ENCODE measurements at places on chromosomes 12 and 14.

DNA sequence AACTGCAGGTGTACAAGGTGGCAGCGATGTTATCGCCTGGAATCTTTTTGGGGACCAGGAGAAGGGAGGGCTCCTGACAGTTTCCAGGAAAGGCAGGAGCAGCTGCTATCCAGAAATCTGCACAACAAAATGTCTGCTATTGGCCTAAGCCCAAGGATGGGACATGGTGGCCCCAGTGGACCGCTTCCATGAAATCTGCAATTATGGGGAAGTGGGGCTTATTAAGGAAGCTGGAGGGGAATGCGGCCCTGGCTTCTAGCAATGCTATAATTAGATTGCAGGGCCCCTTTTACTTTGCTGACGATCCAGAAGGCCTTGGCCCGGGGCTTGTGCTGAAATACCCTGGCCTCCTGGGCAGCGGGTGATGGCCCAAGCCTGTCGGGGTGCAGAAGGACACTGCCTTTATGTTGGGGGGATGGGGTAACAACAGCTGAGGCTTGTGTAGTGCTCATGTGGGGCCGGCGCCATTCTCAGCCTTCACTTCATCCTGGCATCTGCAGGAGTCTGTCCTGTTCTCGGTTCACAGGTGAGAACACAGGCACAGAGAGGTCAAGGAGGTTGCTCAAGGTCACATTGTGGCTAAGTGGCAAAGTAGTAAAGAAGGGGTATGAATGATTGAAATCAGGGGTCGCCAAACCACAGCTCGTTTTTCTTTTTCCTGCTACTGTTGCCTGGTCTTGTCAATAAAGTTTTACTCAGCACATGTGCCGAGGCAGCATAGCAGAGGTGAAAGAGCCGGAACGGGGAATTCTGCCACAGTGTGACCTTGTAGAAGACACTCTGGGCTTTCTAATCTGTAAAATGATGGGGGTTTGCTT, 153.5 kb downstream of the RBM19 start:
- no peak for DNase-seq

DNA sequence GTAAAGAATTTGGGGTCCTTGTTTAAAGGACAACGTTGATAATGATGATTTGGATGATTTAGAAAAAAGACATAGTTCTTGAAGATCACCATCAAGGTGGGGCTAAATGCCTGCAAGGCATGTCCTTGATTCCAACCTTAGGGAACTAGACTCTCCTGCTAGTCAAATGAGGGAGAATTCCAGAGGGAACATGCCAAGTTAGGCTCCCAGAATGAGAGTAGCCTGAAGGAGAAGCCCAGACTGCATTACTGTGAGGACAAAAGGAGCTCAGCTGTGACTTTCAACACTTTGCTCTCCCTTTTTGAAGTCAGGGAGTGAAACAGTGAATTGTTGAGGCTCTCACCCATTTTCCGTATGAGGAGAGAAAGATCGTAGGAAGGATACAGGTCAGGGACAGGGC, 95.2 kb upstream of the TBX3 start:
- DNase-seq = no peak

DNA sequence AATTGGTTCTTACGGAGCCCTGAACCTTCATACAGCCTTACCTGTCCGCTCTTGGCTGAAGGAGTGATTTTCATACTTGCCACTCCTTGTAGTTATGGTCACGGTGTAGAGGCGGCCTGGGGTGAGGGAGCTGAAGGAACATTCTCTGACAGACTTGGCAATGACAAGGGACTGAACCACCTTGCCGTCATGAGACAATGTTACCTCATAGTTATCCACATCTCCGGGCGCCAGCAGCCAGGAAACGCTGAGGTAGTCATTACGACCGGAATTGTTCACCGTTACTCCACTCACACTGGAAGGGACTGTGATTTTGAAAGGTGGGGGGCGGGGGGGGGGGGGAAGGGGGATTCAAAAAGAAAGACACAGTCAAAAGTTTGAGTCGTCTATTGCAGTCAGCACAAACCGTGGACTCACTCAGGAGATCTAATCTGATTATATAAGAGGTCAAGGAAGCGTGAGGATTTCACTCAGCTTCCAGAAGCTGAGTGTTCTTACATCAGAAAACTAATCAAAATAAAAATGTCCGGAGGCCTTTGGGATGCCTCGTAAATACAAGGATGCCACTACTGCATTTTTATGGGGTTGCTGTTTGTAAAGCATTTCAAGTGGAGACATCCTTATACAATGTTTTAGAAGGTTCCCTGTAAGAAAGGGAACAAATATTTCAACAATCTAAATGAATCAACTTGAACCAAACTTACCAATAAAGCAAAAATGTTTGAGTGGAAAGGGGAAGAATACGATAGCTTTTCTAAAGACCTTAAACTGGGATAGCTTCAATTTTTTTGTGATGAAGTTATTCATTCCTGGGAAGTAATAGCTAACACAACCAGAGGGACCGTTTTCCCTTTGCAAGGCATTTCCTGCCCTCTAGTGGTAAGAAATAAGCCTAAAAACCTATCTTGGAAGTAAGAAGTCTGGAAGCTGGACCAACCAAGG, 60.6 kb downstream of the PTPRB start:
- no peak for DNase-seq

DNA sequence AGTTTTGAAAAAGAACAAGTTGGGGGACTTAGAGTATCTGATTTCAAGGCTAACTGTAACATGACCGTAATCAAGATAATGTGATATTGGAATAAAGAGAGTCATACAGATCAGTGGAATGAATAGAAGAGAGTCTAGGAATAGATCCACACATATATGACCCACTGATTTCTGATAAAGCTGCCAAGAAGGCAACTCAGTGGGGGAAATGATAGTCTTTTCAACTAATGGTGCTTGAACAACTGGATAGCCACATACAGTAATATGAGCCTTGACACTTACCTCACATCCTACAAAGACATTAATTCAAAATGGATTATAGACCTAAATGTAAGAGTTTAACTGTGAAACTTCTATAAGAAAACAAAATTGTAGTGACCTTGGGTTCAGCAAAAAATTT, 3.8 kb downstream of the PRKCH start:
- no peak for DNase-seq

GRCh38 chr12:124160097-124160756, 134.7 kb upstream of the RFLNA start:
- no peak for DNase-seq

DNA sequence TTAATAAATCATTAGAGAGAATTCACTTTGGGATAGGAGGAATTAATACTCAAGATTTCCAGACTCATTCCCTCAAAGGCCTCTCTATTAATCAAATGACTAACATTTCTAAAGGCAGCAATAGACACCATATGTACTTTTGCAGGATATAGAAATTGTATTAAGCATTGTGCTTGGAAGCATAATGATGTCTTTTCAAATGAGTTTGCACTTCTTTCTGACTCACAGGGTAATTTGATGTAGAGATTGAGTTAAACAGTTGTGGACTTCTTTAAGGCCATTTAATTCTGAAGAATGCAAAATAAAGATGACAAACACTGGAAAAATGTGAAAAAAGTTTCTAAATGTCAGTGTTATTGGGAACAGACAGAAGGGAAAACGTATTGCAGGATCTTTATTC, 63.4 kb upstream of the CSRP2 start:
- no peak for DNase-seq

DNA sequence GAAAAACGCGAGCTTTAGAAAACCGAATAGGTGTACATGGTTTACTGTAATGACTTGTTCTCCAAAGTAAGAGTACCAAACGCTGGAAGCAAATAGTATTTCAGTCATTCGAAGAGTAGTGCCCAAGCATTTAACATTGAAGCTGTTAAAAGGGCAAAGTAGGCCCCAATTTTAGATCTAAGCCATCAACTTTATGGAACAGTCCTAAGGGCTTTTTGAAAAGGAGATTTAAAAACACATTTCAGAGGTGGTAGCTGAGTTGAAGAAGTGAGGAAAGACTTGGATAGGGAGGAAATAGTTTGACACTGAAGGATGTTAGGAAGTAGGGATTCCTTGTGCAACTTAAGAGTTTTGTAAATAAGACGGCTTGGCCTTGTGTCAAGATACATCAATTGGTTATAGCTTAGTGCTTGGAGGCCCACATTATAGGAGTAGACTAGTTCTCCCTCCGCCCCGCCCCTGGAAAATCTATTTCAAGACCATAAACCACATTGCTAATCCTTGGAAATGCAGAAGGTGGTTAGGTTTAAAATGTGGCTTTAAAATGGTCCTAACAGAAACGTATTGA, 783 bp upstream of the TUBA1B start:
- DNase-seq = no peak

DNA sequence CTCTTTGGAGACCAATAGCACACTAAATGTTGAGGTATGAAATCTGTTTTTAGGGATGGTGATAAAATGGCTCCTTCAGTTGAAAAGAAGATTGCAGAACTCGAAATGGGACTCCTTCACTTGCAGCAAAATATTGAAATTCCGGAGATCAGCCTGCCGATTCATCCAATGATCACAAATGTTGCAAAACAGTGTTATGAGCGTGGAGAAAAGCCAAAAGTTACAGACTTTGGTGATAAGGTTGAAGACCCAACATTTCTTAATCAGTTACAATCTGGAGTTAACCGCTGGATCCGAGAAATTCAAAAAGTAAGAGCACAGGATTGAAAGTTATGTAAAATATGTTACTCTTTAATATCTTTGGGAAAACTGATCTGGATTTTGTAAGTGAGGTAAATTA, 15.3 kb downstream of the DYNC1H1 start:
- no peak for DNase-seq

DNA sequence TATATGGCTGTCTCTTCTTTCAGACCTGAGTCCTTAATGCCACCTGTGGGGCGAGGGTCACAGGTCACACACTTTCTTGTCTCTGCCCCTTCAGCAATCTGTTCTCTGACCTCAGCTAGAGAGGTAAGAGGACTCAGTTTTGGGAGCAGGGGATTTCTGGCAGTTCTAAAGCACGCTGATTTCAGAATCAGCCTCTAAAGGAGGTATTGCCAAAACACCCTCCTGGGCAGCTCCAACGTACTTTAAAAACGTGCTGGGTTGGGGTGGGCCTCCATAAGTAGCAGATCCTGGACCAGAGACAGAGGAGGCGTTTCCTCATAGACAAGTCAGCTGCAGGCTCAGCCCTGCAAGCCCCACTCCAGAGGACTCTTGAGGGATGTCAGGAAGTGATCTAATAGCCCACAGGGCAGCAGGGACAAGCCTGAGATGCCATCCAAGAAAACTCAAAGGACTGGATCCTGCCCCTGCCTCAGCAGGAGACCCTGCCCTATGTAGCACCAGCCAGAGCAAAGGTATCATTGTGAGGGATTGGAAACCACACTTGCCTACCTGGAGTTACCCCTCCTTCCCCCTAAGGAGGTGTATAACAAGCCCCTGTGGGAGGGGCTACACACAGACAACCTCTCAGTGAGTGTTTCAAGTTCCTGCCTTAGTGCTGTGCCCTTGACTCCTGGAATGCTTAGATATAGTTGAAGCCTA, 8.5 kb downstream of the CTDSP2 start:
- no peak for DNase-seq

- no peak for DNase-seq
These were observed 7.2 kb downstream of the DTD2 start for GRCh38 chr14:31449971-31450610.

GRCh38 chr14:63951429-63951828, 98.6 kb downstream of the SYNE2 start:
- no peak for DNase-seq

DNA sequence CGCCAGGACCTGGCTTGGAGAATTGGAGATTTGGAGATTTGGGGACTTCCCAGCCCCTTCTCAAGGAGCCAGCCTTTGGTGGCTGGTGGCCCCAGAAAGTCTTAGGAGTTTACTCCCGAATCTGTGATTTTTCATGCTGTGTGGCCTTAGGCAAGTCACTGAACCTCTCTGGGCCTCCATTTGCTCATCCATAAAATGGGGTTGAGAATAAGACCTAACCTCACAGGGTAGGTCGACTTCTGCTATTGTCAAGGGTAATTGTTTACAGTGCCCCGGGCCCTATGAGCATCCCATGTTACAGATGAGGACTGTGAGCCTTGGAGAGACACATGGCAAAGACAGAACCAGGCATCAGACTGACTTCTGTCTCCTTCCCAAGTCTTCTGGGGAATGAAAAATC, 16.2 kb upstream of the TMEM119 start:
- no peak for DNase-seq

DNA sequence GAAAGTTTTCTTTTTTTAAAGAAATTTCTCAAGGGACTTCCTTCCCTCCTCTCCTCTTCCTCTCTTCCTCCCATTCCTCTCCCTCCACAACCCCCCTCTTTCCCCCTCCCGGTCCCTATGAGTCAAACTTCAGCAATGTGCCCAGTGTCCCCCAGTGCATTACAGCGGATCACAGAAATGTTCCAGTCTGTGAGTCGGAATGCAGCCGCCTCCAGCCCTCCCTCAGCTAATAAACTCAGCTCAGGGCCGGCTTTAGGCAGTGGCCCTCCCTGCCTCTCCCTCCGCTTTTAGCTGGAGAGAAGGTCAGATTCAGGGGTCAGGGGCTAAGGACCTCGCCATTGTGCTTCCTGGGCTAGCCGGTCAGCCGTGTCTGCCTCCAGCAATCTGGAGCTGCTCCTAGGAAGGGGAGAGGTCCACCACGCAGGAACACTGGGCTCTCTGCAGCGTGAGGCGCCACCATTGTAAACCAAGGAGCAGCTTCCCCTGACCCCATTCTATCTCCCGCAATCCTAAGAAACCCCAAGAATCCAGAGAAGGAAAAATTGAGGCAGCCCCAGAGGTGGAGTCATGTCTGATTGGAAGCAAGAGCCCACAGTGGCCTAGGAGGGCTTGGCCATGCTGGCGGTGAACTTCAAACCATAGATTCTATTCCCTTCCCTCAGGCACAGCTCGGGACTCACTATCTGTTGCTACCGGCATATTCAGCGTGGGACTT, 1.1 kb upstream of the HDAC7 start:
- DNase-seq = no peak

GRCh38 chr12:94740601-94741362, 90.4 kb upstream of the TMCC3 start:
- DNase-seq = no peak

DNA sequence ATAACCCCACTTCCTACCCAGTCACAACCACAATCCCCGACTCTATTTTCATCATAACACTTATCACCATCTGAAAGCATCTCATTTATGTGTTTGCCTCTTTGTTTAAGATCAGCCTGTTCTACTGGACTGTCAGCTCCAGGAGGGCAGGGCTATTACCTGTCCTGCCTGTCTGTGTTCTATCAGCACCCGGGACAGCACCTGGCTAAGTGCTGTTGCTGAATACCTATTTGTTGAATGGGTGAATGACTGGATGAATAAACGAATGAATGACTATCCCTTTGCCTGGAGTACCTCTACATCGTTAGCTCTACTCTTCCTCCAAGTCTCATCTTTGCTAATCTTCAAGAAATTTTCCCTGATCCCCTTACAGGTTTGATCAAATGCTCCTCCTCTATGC, 69.0 kb downstream of the WSCD2 start:
- no peak for DNase-seq

GRCh38 chr12:48037267-48037915, 33.1 kb upstream of the COL2A1 start:
- no peak for DNase-seq

- no peak for DNase-seq
These were observed 832.9 kb downstream of the C12orf50 start for GRCh38 chr12:87196321-87196720.

GRCh38 chr12:43976027-43976426, 140.1 kb downstream of the TMEM117 start:
- no peak for DNase-seq

GRCh38 chr12:111249018-111249370, 119.9 kb downstream of the PHETA1 start:
- DNase-seq = no peak

Measured in CD4-positive, alpha-beta T cell (primary cell).